NCI-H524 (cell line): ENCODE measurements at places on chromosomes 16 and 17.

DNA sequence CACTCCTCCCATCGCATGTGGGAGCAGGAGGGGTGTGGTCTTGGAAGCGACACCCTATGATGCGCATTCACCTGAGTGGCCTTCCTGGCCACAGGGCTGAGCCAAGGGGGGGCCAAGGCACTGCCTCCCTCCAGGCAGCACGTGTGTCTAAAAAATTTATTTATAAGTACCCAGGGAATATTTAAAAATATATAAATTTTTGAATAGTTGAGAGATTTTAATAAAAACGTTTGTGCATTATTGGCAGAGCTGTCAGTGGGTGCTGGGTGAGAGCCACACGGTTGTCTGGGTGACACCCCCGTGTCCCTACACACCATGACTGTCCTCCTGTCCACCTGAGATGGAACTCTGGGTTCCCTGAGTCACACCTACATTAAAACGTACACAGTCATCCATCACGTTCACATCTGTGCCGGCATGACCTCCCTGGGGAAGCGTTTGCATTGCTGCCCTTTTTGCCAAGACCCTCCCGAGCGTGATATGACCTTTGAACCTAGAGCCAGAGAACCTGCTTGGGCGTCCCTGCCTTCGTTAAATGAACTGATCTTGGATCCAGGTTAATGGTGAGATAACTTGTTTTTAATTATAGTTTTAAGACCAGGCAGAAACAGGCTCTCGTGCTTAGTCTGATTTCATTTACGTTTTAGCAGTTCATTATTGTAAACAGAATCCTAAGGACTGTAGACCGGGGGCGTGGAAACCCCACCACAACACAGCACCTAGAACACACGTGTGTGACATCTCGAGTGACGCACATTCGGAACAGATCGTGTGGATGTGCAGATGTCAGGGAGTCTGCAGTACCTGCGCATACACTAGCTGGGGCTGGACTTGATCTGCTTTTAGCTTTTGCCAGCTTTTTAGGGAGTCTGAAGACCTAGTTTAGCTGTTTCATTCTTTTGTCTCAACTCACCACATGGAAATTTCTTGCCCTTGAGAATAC lies 192.8 kb upstream of the CHMP6 start:
- no peak for DNase-seq

DNA sequence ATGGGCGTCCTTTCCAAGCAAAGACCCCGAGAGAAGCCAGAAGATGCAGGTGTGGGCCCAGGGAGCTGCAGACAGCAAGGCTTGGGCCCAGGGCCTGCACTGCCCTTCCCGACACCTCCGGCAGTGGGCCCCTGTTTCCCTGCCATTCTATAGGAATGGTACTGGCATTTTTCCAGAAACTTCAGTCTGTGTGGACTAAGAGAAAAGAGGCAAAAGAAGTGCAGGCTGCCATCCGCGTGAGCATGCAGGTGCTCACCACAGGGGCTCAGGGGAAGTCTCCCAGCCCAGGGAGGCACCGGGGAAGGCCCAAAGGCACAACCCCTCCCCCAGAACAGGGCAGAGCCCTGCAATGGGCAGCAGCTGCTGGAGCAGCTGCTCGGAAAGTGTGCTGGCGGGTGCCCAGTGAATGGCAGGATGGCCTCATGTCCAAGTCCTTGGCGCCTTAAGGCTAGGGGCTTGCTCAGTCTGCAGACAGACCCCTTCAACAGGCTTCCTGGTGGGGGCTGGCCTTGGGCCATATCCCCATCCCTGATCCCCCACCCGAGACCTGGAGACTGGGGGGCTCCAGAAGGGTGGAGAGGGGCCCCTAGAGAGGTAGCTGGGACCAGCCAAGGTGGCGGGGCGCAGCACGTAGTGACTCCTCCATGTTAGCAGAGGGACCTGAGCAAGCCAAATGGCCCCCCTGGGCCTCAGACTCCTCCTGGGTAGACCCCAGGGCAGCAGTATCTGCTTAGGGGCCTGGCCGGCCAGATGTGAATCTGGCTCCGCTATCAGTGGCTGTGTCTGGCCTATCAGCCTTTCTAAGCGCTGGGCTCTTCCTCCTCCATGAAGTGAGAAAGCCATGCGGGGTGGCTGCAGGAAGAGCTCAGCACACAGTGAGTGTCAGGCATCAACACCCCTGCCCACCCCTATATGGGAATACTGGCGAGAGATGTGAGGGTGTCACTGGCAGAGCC lies 6.7 kb upstream of the TPPP3 start:
- peak; percentile 88 for DNase-seq

DNA sequence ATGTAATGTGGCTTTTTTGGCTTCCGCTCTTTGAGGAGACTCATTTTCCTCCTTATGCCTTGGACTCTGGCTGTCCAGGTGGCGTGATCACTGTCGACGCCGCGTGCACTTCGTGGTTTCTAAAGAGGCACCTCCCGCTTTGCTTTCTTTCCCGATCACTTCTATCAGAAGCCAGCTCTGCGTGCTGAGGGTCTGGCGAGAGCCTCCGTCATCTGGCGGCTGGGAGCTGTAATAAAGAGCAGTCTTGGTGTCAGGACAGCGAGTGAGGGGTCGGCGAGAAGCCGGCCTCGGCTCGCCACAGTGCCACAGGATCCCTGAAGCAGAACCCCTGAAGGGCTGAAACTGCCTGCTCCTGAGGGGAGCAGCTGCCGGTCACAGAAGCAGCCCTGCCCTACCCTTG lies 7.4 kb downstream of the ZNF750 start:
- DNase-seq: no peak

DNA sequence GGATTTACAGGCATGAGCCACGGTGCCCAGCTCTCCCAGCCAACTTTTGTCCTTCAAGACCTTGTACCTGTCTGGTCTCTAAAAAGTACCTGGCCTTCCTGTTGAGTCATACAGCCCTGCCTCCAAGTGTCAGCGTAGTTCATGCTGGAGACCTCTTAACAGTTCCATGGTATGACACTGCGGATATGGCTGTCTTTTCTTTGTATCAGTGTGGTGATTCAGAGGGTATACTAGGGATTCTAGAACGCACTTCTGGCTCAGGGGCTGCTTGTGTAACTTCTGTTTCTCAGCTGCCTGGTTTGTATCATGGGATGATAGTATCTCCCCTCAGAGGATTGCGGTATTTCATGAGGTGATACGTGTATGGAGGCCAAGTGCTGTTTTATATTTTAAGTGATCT lies 2.0 kb upstream of the TMEM11 start:
- DNase-seq: no peak
